CD4-positive, alpha-beta T cell (primary cell): ENCODE measurements at places on chromosomes 11 and 22.

DNA sequence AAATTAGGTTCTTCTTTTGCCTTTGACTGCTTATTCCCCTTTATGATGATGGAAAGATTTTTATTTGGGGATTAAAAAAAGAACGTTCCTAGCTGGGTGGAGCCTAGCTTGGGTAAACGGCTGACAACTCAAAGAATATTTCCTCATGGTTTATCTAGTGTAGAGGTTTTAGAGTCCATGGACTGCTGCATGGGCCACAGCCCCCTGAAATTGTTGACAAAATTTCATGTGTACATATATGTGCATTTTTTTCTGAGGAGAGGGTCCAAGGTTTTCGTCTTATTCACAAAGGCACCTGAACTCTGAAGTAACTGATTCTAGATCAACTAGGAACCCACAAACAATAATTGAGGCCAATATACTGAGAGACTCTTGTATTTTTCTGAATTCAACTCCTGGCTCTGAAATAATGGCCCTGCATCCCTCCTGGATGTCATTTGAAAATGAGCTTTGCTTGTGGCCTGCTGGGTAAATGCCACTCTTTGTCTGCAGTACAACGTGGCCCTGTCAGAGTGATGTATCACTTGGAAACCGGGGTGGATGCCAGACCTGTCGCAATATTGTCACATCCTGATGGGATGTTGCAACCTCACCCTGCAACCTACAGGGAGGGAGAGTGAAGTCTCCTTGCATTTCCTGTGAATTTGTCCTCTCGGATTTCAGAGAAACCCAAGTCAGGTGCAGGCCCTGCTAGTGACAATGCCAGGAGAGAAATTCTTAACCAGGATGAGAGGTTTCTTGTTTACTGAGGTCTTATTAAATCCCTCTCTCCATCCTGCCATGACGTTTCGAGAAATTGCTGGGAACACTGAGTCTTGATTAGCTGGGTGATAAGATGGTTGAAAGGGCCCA is 33.8 kb downstream of the EHF start:
- DNase-seq = no peak

- DNase-seq = no peak
Observed at GRCh38 chr11:35982061-35982460, 38.2 kb downstream of the LDLRAD3 start.

DNA sequence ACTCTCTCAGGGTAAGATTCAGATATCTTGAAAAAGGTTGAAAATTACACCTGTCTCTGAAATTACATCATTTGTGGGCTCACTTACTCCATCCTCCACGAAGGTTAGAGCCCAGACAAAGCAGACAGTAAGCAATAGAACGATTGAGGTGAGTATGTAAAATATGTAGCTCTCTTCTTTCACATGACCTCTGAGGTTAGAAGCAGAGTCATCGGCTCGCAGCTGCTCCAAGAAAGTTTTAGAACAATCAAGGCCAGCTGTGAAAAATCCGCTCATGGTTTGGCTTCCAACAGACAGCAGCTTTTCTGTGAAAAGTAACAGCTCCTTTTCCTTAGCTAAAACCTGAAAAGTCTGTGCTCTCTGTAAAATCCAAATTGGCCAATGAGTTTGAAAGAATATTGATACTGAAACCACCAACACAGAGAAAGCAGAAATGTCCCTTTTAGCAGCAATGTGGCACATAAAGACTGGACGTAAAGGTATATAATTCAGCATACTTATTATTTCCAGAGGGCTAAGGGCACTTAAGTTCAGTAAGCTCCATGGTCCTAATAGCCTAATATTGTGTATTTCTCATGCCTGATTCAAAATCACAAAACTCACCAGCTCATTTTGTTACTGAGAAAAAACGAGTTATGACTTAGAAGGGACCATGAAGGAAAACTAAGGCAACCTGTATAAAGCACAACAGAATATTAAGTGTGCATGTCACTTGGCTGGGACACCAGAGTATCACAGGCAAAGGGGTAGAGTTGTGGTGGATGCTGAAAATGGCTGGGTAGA is 78.2 kb downstream of the FAM76B start:
- DNase-seq = no peak

GRCh38 chr11:14645015-14645912 is 1.7 kb downstream of the PDE3B start:
- DNase-seq = peak; percentile 12

GRCh38 chr11:50412832-50413231 is 380.2 kb downstream of the OR4C45 start:
- DNase-seq = no peak

DNA sequence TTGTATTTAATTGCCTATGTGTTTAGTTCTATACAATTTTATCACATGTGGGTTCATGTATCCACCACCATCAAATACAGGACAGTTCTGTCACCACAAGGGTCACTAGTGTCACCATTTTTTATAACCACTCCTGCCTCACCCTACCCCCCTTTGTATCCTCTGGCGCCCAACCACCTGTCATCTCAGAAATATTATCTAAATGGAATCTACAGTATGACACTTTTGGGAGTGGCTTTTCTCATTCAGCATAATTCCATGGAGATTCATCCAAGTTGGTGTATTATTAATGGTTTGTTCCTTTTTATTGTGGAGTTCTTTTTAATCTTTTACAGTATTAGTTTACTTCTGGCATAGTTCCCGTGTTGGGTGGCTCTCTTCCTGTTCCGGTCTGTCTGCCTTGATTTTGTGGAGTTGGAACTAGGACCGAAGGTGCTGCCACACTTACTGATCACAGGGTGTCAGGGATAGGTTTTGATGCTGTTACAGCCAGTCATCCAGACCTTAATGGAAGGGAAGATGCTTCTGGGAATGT is 58.5 kb downstream of the TNRC6B start:
- DNase-seq = no peak

DNA sequence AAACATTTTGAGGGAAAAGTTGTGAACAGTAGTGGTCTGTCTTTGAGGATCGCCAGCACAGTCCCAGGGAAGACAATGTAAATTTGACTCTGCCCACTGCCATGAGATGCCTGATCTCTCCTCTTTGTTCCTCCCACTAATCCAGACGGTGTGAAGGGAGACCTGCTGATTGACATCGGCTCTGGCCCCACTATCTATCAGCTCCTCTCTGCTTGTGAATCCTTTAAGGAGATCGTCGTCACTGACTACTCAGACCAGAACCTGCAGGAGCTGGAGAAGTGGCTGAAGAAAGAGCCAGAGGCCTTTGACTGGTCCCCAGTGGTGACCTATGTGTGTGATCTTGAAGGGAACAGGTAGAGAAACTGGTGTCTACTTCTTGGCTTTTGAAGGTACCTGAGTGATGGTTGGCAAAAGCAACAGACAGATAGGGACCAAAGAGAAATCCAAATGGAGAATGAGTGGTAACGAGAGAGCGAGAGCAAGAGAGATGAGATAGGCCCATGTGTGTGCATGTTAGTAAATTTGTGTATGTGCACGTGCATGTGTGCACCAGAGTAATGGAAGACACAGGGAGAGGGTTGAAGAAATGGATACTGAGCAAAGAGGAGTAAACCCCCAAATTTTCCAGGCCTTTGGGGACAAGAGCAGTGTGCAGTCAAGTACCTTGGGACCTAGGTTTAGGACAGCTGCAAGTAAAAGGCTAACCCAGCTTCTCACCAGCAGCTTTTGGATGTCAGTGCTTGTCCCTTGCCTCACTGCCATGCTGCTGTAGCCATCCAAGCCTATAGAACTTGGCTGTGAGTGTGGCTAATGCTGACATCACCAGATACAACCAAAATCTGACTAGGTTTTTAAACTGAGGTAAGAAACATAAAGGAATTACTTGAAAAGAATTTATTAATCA is 1.9 kb downstream of the NNMT start:
- no peak for DNase-seq

DNA sequence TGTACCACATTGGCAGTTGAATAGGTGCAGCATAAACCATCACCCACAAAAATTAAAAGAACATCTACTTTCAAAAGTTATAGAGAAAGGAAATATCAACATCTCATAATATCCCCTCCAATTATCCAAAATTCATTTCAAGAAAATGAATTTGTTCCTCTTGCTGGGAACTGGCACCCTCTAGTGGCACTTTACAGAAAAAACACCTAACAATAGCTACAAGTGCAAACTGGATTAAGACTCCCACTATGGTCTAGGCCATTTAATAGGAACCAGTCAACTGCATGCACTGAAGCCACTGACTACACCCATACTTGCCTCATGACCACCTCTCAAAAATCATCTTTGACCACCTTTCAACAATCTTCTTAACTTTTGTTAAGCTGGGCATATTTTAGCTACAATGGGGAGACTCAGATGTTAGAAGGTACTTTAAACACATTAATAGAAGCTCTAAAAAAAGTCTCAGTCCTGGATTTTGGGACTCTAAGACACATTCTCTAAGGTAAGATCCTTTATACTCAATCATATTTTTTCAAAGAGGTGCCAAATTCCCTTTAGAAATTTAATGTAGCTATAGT is 17.3 kb downstream of the TRAF6 start:
- DNase-seq = peak; percentile 11

- no peak for DNase-seq
Observed at GRCh38 chr22:30732426-30732825, 37.8 kb downstream of the OSBP2 start.

GRCh38 chr11:61918938-61919704 is 1.8 kb upstream of the RAB3IL1 start:
- no peak for DNase-seq

DNA sequence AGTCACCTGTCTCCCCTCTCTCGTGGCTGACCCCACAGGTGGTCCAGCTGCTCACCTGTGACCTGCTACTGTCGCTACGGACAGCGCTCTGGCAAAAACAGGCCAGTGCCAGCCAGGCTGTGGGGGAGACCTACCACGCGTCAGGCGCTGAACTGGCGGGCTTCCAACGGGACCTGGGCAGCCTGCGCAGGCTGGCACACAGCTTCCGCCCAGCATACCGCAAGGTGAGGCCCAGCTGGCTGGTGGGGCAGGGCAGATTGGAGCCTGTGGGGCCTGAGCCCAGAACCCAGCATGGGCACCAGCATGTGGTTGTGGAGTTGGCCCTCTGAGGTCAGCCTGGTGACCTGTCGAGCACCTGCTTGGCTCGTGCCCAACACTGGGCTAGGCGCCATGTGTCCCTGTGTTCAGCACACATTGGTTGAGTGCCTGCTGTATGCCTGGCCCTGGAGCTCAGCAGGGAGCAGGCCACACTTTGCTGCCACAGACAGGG is 11.9 kb downstream of the SHISA8 start:
- no peak for DNase-seq

GRCh38 chr11:134356656-134357544 is 25.1 kb downstream of the GLB1L2 start:
- DNase-seq = no peak

GRCh38 chr22:46087816-46088277 is 62.5 kb upstream of the PPARA start:
- no peak for DNase-seq

GRCh38 chr22:40419718-40420117 is 49.3 kb downstream of the SGSM3 start:
- DNase-seq = no peak

- no peak for DNase-seq
Observed at GRCh38 chr11:68168694-68169093, 44.4 kb downstream of the KMT5B start.

DNA sequence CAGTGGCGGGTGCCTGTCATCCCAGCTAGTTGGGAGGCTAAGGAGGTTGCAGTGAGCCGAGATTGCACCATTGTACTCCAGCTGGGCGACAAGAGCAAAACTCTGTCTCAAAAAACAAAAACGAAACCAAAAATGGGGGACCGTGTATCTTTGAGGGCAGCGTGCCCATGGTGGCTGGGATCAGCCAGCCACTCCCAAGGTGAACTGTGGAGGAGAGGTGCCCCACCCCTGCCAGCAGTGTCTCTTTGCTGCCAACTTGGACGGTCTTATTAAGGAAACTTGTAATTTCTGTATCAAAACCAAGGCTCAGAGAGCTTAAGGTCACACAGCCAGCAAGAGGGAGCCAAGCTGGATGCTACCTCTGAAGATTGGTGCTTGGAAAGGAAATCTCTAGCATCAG is 147.7 kb downstream of the CACNA1I start:
- no peak for DNase-seq

- no peak for DNase-seq
Observed at GRCh38 chr22:38109371-38110001, 998 bp downstream of the BAIAP2L2 start.

DNA sequence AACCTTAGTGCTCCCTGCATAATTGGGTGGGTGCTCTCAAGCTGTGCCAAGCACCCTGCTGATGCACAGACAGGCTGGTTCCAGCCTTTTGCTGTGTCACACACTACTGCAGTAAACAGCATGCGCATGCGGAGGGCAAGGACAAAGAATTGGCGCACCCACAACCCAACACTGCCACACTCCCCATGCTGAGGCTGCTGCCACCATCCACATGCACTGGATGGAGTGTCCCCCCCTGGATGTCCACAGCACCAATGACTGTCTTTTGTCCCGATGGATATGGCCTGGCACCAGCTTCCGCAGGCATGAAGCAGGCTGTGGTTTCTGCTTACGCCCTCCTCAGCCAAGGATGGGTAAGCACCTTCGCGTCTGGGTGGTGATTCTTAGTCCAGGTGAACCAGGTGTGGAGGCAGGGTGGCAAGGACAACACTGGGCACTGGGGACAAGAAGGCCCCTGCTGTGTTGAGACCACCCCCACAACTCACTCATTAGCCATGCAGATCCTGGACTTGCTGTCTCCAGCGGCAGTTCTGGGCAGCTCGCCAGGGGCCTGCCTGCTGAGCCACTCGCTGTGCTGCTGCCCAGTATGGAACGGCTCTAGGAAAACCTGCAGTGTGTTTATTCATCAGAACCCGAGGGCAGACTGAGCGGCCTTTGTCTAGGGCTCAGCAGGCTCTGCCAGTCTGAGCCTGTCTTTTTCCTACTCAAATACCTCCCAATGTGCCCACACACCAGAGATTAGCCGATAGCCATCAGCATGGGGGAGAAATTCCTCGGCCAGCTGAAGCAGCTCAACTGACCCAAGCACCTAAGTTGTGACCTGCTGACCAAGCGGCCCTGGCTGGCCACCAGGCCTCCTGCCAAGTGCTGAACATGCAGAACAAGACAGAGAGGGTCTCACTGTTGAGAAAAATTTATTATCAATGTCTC is 8.2 kb upstream of the NAP1L4 start:
- DNase-seq = no peak

- no peak for DNase-seq
Observed at GRCh38 chr11:27433742-27434141, 38.8 kb downstream of the LGR4 start.

- DNase-seq = no peak
Observed at GRCh38 chr22:25760848-25761595, 19.0 kb downstream of the MYO18B start.

GRCh38 chr11:87203907-87204602 is 166.3 kb downstream of the TMEM135 start:
- DNase-seq = no peak

DNA sequence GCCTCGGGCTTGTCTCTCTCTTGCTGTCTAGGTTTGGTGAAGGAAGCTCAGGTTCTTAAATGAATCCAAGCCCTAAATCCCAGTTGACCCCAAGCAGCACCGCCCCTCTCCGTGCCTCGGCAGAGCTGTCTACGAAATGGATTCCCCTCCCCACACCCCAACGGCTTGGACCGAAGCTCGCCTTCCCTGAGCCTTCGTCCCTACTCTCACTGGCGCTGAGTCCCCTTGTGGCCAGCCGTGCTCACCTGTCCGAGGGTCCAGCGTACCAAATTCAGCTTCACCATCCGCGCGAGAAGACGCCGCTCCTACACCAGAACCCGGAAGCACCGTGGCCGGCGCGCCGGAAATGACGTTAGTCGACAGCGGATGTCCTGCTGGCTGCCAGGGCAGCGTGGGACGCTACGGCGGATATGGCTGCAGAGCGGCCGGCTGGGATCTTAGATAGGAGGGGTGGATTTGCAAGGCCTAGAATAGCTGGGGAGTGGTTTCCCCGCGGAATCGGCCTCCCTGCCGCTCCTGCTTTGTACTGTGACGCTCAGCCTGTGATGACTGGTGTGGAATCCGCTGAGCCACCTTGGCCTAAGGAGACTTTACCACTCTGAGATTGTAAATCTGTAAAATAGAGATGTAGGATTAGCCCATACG is at the start of gene TFIP11:
Gene TFIP11, minus strand, starts transcription at position 325 of the 645 bp plus-strand sequence. CDS start 2,201 bp downstream, outside the sequence.
- peak; percentile 92 for DNase-seq
